ENCODE measurements at places on chromosomes 11 and 22.

GRCh38 chr11:123303924-123304323 lies 108.9 kb upstream of the CLMP start:
- DNase-seq = no peak

- DNase-seq = no peak
Observed at GRCh38 chr11:119529936-119530335, 107.0 kb upstream of the THY1 start.

- no peak for DNase-seq
Observed at GRCh38 chr22:48855013-48855412, 972.7 kb downstream of the BRD1 start.

GRCh38 chr11:86062719-86063118 lies 6.2 kb downstream of the PICALM start:
- no peak for DNase-seq

DNA sequence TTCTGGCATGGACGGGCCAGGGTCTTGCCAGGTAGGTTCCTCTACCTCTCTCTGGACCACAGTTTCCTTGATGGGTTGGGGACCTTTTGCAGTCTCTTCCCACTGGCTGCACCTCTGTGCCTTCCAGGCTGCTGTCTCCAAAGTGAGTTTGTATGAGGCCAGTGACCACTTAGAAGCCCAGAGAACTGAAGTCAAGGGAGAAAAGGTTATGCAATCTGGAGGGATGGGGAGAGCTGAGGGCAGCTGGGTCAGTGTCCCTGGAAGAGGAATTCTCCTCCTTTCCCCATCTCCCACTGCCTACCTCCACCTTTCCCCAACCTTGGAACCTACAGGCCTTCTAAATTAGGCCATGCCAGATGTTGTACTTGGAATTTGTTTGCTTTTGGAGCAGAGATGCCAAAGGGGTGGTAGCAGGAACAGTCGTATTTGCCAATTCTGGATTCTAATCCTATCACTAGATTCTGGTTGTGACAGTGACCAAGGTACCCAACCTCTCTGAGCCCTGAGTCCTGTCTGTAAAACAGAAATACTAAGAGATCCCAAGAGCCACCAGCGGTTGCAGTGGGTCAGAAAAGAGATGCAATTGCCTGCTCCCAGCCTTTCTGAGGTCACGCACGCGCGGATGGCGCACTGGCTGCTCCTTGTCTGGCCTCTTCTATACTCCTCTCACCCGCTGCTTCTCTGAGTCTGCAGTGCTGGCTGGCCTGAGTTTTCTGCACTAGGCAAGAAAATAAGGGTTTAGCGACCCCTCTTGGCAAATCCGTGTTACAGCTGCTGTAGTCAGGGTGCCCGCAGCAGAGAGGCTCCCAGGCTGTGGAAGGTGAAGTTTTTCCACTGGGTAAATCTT lies 10.7 kb upstream of the ACCSL start:
- DNase-seq = peak; percentile 74

GRCh38 chr22:49004484-49005399 lies 822.9 kb downstream of the BRD1 start:
- no peak for DNase-seq

- DNase-seq = no peak
Observed at GRCh38 chr11:19577391-19577975, 135.2 kb upstream of the NAV2 start.

DNA sequence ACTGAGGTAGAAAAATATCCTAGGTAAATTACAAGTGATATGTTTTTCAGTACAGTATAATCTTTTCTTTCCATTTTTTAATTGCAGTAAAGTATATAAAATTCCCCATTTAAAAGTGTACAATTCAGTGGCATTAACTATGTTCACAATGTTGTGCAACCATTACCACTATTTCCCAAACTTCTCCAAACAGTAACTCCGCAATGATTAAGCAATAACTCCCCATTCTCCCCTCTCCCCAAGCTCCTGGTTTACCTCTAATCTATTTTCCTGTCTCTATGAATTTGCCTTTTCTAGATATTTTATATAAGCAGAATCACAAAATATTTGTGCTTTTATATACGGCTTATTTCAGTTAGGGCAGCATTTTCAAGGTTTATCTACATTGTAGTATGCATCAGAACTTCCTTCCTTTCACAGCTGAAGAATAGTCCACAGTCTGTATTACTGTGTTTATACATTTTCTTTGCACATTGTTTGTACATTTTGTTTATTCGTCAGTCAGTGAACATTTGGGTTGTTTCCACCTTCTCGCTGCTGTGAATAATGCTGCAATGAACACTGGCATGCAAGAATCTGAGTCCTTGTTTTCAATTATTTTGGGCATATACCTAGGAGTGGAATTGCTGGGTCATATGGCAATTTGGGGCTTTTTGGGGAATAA lies 110.7 kb downstream of the RPL27A start:
- DNase-seq = peak; percentile 43

- no peak for DNase-seq
Observed at GRCh38 chr11:128749974-128750373, 56.1 kb downstream of the FLI1 start.

- DNase-seq = no peak
Observed at GRCh38 chr11:44535191-44535980, 30.1 kb upstream of the CD82 start.

Measured in fibroblast of gingiva (primary cell).